NCI-H524 treated with DMSO at 0.1 percent for 48 hours (cell line): ENCODE measurements at places on chromosomes 13 and 19.

- DNase-seq, result no peak
These were observed 48.3 kb downstream of the CD320 start for GRCh38 chr19:8259922-8260247.

DNA sequence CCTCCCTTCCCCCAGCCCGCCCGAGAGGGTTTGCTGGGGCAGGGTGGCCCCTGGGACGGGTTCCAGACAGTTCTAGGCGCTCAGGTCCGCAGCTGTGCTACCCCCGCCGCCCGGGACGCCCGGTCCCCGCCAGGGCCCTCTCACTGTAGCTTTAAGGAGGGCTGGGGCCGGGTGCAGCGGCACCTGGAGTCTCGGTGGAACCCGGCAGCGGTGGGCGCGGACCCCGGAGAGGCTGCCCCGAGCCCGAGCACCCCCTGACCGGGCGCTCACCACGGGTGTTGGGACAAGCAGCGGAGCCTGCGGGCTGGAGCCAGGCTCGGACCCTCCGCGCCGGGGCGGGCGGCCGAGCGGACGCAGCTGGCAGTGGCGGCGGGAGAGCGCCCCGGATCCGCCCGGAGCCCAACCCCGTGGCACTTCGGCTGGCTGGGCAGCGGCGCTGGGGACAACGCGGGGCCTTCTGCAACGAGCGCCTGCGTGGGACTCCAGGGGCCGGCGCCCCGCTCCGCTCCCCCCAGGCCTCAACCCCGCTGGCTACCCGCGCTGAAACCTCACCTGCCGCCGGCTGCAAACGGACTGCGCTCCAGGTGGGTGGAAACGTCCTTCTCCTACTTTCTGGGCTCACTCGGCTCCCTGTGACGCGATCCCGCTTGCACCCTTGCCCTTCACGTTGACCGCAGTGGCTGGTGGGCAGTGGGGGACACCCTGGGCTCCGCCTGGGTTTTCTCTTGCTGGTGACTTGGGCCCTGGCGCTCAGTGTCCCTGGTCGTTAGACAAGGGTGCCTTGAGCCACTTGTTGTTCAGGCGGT, 81.1 kb downstream of the ZNF429 start:
- no peak for DNase-seq

- no peak for DNase-seq
These were observed 54.7 kb downstream of the ZNF787 start for GRCh38 chr19:56066152-56067023.

DNA sequence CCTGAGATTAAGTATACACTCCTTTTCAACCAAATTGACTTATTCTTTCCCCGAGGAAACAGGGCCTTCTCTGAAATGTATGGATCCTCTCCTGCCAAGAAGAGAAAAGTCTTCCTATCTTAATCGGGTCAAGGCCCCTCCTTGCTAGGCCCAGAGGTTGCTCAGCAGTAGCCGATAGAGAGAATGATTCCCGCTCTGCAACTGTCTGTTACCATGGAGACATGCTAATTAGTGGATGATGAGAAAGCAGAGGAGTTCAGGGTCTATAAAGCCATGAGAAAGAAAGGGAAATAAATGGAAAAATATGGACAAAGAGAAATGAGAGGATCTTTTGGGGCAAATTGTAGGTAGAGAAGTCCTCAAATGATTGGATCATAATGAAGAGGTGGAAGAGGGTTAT, 103.5 kb downstream of the POU4F1 start:
- no peak for DNase-seq

DNA sequence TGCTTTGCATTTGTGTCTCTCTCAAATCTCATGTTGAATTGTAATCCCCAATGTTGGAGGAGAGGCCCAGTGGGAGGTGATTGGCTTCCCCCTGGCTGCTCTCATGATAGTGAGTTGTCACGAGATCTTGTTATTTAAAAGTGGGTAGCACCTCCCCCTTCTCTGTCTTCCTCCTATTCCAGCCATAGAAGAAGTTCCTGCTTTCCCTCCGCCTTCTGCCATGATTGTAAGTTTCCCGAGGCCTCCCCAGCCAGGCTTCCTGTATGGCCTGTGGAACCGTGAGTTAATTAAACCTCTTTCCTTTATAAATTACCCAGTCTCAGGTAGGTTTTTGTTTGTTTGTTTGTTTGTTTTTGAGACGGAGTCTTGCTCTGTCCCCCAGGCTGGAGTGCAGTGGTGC, 3.8 kb downstream of the LILRA4 start:
- no peak for DNase-seq

- DNase-seq, result no peak
These were observed 398.9 kb downstream of the IRS2 start for GRCh38 chr13:109387471-109387870.

- no peak for DNase-seq
These were observed 1.1 kb downstream of the CNN1 start for GRCh38 chr19:11539495-11540365.

DNA sequence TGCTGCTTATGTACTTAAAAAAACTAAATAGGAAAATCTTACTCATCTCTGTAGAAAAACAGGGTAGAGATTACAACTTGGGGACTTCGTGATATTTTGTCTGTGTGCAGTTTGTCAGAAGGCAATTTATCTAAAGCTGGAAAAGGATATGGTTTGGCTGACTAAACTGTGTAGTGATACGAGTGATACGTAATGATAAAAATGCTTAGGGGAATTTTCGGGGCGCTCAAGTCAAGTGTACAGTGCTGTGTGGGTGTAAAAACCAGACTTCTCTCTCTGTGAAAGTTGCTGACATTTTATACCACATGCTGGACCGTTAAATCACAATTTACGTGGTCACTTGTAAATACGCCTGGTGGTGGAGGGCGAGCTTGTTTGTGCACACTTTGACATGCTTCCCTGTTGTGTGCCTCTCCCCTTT, 221.7 kb downstream of the KCNRG start:
- no peak for DNase-seq

DNA sequence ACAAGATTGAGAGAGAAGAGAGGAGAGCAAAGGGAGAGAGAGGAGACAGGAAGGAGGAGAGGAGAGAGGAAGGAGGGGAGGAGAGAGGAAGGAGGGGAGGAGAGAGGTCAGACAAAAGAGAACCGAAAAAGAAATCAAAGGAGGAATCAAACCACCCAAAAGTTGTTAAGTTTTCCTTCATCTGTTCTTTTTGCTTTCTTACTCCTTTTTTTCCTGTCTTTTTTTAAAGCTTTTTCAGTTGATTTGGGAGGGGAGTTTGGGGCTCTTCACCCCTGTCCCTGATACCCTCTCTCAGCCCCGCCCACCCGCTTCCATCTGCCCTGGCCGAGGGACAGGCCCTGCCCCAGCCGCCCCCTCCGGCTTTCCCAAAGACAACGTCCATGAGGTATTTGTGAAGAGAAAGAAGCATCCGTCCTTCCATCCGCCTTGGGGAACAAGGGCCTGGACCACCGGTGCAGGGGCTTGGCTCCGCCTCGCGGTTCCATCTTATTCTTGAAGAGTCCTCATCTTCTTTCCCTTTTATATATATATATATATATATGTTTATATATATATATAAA, 13.3 kb downstream of the ZNF574 start:
- no peak for DNase-seq

- DNase-seq, result no peak
These were observed at the start of gene DMPK for GRCh38 chr19:45782162-45782691. Gene DMPK, minus strand, starts transcription at chr19:45782490. Its CDS starts 138 bp downstream, at chr19:45782352.
